ENCODE measurements at places on chromosomes 2 and 18.

- no peak for DNase-seq
These were observed 102.6 kb downstream of the HS6ST1 start for GRCh38 chr2:128215897-128216642.

DNA sequence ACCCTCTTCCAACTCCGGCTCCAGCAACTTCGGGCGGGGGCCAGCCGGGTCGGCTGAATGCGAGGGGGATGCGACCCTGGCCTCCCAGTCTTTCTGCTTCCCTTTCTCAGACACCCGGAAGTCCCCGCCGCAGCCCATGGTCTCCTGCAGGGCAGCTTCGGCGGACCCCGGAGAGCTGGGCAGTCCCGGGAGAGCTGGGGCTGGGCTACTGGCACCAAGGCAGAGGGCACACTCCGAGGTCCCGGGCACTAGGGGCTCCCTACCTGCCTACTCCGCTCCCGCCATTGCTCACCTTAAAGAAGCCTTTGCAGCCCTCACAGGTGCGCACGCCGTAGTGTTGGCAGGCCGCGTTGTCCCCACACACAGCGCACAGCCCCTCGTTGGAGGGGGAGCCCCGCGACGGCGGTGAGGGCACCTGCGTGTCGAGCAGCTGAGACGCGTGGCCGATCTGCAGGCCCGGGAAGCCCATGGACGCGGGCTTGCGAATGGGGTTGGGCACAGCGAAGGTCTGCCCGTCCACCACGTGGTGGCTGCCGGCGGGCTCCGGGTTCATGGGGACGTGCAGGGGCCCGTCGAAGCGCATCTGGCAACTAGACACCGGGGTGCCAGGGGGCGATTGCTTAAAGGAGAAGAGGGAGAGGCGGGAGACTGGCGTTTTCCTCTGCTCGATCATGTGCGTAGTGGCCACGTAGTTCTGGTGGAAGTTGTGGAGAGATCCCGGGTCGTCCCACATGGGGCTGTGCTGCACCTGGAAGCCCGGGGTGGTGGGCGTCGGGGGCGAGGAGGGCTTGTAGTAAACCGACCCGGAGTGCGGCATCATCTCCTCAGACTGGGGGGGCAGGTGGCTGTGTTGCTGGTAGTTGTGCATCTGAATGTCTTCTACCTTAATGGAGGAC, 3.2 kb downstream of the NR4A2 start:
- DNase-seq, result no peak

DNA sequence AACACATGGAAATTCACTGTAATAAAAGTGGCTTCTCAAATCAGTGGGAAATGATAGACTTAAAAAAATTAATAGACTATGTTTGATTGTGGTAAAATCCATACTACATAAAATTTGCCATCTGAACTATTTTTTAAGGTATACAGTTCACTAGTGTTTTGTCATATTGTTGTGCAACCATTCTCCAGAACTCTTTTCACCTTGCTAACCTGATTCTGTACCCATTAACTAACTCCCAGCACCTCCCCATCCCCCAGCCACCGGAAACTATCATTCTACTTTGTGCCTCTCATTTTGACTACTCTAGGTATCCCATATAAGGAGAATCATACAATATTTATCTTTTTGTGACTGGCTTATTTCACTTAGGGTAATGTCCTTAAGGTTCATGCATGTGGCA, 153.3 kb downstream of the PTPRM start:
- DNase-seq, result no peak

GRCh38 chr2:149611100-149611820, 23.7 kb upstream of the MMADHC start:
- no peak for DNase-seq

GRCh38 chr18:35835833-35836232, 136.6 kb upstream of the RMP24 start:
- DNase-seq, result no peak

DNA sequence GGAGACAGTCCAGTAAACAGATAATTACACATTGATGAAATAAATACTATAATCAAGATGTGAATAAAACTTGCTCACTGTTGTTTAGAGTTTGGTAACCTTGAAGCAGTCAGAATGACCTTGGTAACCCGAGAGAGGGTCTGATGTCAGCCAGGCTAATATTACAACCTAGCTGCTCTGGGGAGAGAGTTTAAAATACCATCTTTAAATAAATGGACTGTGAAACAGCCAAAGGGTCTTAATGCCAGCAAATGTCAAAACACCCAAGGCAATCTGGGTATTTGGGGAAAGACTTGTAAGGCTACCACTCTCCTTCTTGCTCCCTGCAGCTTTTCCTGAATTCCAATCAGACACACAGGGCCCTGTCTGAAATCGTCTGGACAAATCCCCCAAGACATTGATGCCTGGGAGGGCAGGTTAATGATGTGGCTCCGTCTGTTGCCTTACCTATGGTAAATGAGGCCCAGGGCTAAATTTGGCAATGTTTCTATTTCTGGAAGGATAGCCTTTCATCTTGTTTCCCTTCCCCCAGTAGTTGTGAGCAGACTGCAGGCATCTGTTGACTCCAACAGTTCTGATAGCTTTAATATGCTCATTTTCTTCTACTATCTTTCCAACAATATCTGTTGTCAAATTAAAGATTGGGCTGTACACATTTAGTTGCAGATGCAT, 43.0 kb upstream of the ITGB6 start:
- DNase-seq, result no peak

- no peak for DNase-seq
These were observed 82.0 kb downstream of the PHLPP1 start for GRCh38 chr18:62797329-62797728.

DNA sequence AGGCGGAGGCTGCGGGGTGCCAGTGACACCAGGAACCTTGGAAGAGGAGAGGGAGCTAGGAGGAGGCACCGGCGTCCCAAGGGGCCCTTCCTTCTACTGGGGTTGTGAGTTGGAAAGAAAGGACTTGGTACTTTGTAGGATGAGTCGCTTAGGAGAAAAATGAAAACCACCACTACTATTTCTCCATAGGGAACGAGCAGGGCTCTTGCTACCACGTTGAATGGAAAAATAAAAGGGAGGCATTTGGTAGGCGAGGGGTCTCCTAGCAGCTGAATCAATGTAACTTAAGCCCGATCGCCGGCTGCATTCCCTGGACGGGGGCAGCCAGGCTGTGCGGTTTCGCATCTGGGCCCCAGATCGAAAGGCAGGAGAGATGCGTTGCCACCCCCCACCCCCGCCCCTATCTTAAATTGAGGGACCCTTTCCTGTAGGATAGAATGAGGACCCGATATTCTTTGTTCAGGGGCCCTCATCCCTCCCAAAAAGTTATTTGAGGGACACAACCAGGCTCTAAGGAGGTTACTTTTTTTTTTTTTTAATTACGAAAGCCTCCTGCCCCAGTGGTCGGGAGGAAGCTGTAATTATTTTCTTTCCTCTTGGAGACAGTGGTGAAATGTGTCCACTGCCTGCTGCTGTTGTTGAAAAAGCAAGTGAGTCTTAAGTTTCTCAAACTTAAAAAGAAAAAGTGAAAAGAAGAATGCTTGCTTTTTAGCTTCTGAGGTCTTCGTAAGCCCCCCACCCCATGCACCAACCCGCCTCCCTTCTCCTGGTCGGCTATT, 1.3 kb downstream of the IGFBP2 start:
- DNase-seq, result no peak

DNA sequence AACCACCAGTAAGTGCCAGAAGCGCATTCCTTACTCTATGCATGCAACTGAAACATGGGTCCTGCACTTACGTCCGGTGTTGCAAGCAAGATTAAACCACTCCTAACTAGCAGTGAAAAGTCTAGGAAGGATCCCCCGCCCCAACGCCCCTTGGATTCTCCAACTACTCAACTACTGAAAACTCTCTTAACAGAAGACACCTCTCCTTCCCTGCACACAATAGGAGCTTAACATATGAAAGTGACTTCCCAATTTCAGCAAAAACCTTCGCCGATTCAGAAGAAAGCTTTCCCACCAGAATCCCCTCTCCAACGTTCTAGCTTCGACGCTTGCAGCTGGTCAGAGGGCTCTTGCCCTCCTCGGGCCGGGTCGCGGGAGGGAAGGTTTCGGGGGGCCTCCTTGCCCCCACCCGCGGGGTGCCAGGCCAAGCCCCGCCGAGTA, 578 bp downstream of the IWS1 start:
- peak; percentile 36 for DNase-seq

GRCh38 chr18:77160515-77160914, 27.9 kb upstream of the MBP start:
- DNase-seq, result no peak

DNA sequence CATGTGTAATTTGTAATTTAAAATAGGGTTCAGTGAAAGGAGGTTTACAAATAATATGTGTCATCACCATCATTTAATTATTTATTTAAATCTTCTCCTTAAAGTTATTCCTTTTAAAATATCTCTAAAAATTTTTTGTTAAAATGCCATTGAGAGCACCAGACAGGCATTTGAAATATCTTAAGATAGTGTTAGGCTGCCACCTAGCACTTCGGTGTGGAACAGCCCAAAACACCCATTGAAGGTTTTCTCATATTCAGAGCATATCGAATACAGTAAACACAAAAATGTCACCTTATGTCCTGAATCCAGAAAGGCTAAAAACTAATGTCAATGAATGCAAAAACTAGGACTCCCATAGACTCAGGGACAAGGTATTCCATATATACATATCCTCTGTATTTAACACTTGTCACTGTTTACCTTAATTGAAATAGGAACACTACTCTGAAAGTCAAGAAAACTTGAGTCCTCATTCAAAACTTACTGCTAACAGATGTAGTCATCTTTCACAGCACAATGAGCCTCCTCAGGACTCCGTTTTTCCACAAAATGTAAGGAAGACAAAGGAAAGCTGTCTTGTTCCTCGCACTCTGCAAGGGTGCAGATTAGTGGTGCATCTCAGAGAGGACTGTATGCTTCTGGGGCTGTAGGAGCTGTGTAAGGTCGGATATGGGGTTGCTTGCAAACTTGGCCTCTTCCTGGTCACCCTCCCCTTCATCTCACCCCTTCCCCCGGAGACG, 329.5 kb downstream of the PAX3 start:
- no peak for DNase-seq

DNA sequence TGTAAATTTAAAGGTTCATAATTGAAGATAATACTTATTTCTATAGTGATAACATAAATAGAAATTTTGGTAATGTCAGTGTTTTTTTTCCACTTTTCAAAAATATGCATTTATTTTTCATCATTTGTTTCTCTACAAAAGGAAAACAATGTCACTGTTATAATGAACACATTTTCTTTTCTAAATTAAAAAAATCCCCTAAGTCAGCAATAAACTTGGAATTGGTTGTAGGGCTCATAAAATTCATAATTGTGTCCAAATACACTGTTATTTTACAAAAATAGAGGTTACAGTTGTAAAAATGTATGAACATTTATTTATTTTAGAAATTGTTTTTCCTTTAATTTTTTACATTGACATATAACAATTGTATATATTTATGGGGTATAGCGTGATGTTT, 26.4 kb upstream of the SERPINB12 start:
- DNase-seq, result no peak

DNA sequence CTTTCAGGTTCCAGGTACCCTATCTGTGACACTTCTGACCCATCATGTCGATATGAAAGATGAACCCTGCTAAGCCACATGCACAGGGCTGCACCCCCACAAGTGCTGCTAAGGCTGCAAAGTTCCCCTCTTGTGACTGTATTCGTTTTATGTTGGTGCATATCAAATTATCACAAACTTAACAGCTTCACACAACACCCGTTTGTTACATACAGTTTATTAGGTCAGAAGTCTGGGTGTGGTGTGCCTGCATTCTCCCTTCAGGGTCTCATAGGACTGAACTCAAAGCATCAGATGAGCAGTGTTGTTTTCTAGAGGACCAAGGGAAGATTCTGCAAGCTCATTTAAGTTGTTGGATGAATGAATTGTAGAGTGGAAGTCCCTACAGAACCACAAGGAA, 199.4 kb downstream of the ANAPC1 start:
- DNase-seq, result no peak

GRCh38 chr2:234290671-234291070, 206.2 kb downstream of the ARL4C start:
- DNase-seq, result peak; percentile 89

DNA sequence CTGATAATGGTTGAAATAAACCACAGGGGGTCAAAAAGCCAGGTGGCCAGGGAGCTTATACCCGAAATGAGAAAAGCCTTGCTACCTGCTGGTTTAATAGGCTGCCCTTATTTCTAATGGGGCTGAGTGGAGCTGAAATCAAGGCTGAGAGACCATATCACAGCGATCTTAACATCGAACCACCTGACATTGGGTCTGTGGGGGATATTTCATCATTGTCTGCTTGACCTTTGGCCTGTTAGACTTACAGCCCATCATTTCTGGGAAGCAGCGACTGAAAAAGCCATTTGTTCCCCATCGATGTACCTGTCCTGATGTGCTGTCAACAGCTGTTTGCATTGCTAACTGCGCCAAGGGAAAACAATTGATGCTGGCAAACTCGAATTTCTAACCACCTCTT, 199.7 kb upstream of the SLC14A2 start:
- no peak for DNase-seq

DNA sequence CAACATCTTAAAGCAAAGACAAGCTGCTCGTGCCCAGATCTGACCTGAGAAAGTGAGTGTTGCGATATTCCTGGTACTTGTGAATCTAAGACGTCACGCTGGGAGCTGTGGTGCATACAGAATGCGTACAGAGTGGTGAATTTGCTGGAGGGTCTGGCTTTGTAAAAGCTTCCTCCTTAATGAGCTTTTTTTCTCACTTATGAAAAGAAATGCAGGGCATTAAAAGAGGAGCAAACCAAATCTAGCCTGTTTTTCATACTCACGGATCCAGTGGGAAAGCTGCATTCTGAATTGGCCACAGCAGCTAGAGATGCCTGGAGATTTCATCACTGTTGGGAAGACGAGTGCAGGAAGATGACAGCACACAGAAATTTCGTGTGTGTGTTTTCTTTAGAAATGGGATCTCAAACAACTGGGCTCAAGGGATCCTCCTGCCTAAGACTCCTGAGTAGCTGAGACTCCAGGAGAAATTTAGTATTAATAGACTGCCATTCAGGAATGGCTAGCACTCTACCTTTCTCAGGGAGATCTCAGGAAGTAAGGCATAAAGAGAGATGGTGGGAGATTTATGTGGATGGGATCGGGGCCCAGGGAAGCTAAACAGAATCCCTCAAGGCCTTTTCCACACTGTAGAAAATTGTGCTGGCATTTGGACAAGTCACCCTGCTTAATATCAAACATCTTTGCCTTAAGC, 181.3 kb downstream of the ALPK2 start:
- DNase-seq, result no peak

DNA sequence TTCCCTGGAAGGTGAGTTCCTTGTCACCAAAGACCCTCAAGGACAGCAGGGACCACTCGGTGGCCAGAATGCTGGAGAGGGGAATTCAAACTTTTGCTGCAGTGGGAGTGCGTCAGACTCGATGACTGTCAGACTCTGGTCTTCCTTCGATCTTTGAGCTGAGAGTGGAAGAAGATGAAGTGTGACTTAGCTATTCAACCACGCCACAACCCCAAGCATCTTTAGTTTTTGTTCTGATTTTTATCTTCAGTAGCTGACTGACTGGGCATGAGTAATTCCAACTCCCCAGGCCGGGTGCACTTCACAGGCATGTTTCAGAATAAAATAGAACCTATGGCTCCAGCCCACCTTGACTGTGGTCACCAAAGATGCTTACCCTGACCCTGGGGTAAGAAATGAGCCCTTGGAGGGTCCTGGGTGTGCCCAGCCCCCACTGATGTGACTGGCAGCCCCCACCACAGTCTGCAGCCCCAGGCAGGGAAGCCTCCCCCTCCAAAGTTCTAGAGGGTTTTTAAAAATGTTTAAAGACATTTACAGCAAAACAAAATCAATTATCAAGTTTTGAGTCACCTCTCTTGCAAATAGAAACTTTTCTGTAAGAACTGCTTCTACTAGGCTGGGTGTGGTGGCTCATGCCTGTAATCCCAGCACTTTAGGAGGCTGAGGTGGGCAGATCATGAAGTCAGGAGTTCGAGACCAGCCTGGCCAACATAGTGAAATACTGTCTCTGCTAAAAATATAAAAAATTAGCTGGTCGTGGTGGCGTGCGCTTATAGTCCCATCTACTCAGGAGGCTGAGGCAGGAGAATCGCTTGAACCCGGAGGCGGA, 24.9 kb upstream of the YWHAQ start:
- DNase-seq, result peak; percentile 23

Measured in activated naive CD4-positive, alpha-beta T cell treated with anti-CD3 and anti-CD28 coated beads, Interleukin-2, amount 10 ng/mL, durations not matched to agents 7 days and 5 days (primary cell).